ENCODE measurements at places on chromosomes 2 and 18.

- no peak for DNase-seq
Observed at GRCh38 chr18:55268628-55269275, 309.5 kb upstream of the CCDC68 start.

DNA sequence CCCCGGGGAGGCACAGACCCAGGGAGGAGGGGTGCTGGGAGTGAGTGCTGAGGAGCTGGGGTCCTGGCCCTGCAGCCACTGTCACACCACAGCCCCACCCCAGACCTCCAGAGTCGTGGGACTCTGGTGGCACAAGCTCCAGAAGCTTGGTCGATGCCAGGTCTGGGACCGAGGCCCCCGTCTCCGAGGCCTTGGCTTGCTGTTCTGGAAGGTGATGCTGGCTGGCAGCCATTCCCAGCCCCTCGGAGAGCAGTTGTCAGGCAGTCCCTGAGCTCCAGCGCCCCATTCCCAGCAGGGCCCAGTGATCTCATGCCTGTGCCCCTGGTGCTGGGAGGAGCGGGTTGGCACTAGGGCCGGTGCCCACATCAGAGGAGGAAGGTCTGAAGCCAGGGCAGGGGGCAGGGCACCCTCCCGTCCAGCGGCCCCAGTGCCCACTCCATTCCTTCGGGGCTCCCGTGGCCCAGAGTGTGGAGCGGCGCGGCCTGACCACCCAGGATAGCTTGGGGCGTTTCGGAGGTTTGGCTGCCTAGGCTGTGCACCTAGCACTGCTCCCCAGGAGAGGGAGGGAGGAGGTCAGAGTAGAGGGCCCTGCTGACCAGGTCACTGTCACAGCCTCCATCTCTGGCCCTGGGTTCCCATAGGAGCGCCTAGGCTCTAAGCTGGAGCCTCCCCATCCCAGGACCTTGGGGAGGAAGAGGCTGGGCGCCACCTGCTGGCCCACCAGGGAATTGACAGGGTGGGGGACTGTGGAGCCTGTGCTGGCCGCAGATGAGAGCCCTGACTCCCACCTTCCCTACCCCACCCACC lies 16.8 kb upstream of the ALPI start:
- DNase-seq = no peak

- DNase-seq = no peak
Observed at GRCh38 chr2:212737392-212738172, 199.0 kb upstream of the ERBB4 start.

DNA sequence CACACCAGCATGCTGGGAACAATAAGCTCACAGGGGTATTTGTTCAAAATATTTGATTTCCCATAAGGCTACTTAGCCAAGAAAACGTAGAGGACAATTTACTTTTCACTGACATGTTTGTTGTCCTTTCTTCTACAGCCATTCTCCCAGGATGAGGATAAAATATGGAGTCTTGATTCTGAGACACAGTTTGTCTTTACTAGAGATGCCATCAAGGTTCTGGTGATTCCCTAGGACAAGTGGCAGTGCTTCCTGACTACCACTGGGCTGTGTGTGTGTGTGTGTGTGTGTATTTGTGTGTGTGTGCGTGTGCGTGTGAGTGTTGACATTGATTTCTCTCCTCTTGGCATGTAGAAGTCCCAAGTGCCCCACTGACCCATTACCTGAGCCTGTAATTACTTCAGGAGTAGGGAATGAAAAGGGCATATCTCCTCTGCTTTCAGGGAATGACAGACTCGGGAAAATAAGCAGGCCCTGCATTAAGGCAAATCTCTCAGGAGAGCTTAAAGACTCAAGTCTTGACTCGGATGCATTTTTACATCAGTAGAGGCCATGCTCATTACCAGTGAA lies 761.6 kb downstream of the DCC start:
- DNase-seq = no peak

GRCh38 chr18:4060427-4061281 lies 394.5 kb downstream of the DLGAP1 start:
- no peak for DNase-seq

GRCh38 chr2:10286216-10287037 lies 16.3 kb upstream of the HPCAL1 start:
- no peak for DNase-seq

DNA sequence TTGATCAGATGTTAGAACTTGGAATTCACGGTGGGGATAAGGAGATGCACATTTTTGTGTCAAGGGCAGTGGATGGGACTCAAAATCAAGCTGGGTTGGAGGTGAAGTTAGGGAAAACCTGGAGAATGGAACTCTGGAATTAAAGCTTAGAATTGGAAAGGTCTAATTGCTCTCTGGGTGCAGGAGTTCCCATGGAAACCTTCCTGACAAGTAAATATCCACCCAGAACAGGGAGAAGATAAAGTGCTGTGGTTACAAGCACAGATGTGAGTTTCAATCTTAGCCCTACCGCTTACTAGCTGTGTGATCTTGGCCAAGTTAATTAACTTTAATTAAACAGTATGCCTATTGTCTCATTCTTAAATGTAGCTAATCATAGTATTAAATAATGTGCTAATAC lies 71.3 kb upstream of the TCF7L1 start:
- DNase-seq = no peak

GRCh38 chr2:71417300-71418202 lies 35.8 kb upstream of the DYSF start:
- DNase-seq = no peak

DNA sequence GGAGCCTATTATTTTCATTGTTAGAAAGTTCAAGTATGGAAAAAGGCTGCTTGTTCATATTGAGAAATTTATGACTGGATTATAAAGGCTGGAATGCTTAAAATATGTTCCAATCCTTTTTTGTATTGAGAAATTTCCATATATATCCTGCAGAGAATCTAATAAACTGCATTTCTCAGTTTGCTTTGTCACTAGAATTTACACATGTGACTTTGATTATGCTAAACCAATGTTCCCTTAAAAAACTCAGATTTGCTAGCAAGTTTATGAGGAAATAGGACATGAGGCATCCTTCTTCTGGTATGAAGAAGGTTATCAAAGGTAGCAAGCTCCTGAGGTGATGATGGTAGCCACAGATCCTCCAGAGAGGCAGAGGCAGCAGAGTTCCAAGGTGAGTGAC lies 29.2 kb upstream of the DSEL start:
- DNase-seq = no peak

DNA sequence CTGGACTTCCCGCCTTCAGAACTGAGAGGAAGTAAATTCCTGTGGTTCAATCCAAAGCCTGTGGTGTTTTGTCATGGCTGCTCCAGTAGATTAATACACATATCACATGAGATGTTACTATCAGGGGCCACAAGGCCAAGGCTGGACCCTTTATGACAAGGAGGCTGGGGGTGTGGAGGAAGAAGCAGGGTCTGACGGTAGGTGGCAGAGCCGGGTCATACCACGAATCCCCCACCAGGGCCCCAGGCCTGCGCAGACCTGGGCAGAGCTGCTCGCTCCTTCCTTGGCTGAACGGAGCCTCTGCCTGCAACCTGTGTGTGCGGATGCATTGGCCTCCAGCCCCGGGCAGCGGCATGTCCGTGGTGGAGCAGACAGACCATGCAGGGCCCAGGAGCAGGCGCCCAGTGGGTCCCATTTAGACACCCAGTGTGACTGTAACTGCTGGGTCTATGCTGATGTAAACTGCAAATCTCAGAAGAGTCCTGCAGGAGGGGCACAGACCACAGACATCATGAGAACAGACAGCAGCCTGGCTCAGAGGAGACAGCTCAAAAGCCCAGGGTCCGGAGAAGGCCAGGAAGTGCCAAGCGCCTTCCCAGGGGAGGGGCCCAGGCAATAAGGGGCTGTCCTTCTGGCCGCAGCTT lies 155.2 kb downstream of the PXDN start:
- DNase-seq = no peak
